ENCODE measurements at places on chromosomes 7 and 10.
A peak's percentile ranks its signal among the peaks of the same experiment; 100 is the strongest.

DNA sequence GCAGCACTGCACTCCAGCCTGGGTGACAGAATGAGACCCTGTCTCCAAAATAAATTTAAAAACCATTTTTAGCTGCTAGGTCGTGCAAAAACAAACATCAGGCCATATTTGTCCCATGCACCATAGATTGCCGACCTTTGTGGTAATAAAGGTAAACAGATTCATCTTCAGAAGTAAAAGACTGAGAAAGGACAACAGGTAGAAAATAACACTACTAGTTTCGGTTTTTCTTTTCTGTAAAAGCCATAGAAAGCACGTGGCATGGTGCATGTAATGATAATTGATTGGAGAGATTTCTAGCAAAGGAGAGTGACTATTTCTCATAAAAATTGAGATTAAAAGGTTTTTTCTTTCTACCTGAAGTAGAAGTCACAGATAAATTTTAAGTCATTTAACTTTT lies 93.9 kb downstream of the DNAH11 start:
- no peak for DNase-seq

DNA sequence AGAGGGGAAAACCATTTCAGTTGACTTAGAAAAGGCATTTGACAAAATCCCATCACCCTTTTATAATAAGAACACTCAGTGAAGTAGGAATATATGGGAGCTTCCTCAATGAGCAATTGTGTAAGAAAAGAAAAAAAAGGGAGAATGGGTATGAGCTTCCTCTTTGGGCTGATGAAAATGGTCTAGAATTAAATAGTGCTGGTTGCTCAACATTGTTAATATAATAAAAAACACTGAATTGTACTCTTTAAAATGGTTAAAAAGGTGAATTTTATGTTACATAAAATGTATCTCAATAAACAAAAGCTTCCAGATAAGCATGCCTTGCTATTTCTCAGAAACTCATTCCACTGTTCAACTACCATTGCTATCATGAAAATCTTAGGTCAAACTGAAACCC lies 40.6 kb downstream of the LRRC17 start:
- DNase-seq: no peak

DNA sequence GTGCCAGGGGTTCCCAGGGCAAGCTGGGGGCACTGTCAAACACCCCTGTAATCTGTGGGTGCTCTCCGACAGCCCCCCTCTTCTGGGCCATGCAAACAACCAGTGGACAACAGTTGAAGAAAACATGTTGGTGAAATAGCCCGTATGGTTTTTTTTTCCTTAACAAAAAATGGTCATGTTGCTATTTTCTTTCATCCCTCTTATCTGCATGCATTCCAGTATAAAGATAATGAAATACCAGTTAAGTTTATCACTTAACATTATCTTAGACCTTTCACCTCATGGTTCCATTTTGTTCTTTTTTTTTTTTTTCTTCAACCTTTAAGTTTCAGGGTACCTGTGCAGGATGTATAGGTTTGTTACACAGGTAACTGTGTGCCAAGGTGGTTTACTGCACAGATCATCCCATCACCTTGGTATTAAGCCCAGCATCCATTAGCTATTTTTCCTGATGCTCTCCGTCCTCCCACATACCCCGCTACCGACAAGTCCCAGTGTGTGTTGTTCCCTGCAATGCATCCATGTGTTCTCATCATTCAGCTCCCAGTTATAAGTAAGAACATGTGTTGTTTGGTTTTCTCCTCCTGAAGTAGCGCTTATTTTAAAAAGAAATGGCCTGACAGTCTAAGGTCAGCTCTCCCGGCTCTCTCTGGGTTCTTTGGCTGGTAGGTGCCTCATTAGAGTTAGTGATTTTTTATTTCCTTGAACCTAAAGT lies 110.1 kb downstream of the NRP1 start:
- DNase-seq: no peak

GRCh38 chr10:96305019-96305418 lies 785 bp downstream of the DNTT start:
- DNase-seq: no peak

DNA sequence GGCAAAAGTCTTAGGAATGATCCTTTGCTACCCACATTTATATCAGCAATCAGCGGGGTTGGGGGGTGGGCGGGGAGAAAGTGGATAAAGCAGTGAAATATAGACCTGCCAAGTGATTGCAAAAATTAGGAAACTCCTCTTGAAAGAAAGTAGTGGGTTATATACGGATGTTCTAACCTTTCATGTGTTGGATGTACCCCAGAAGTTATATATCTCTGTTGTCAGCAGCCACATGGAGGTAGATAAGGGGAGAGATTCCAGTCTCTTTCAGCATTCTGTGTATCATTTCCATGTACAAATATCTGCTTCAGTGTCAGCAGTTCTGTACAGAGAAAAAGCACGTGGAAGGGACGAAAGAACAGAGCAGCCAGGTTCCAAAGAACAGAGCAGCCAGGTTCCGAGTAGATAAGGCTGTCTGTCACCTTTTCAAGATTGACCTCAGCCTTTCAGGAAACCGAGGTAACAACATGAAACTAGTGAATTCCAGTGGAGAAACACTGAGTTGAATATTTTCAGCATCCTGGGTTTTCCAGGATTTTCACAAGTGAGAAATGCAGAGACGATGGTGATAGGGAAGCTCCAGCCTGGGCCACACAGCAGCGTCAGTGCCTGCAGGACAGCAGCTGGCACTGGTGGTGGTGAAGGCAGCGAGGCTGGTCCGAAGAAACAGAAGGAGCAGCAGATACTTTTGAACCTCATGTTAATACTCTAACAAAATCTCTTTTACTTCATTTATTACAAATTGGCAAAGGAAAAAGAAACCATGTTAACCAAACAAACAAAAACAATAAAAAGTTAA lies 212.3 kb downstream of the C7orf25 start:
- no peak for DNase-seq

GRCh38 chr10:63430091-63430998 lies 35.4 kb downstream of the JMJD1C start:
- DNase-seq: no peak

GRCh38 chr7:149809215-149809614 lies 29.0 kb upstream of the ZNF862 start:
- DNase-seq: no peak

DNA sequence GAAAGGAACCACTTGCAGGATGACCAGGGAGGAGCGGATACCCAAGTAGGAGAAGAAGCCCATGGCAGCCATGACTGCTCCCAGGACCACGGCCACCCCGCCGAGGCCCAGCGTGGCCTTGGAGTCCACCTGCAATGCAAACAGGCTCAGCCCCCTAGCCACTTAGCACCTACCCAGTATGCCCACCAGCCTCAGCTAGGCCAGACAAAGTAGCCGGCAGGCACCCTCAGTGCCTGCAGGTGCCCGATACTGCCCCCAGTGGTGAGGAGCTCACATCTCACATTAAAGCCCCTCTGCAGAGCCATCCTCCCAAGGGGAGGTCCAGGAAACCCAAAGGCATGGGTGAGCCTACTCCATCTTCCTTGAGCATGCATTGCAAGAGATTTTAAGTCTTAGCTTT lies 6.6 kb downstream of the NPC1L1 start:
- no peak for DNase-seq

DNA sequence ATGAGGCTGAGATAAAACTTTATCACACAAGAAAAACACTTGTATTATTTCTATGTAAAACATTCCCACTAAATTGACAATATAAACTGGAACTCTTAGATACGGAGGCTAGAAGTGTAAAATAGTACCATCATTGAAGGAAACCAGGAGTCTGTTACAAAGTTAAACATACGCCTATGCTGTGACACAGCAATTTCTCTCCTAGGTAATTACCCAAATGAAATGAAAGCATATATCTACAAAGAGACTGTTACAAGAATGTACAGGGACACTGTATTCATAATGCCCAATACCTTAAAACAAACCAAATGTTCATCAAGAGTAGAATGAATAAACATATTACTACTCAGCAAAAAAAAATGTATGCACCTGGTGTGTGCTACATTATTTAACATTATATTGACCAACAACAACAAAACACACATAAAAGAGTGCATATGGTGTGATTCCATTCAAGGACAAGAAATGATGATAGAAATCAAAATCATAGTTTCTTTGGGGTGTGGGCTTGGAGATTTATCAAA lies 33.2 kb upstream of the ELAPOR2 start:
- no peak for DNase-seq

GRCh38 chr10:57221674-57222073 lies 860.6 kb upstream of the ZWINT start:
- DNase-seq: no peak

DNA sequence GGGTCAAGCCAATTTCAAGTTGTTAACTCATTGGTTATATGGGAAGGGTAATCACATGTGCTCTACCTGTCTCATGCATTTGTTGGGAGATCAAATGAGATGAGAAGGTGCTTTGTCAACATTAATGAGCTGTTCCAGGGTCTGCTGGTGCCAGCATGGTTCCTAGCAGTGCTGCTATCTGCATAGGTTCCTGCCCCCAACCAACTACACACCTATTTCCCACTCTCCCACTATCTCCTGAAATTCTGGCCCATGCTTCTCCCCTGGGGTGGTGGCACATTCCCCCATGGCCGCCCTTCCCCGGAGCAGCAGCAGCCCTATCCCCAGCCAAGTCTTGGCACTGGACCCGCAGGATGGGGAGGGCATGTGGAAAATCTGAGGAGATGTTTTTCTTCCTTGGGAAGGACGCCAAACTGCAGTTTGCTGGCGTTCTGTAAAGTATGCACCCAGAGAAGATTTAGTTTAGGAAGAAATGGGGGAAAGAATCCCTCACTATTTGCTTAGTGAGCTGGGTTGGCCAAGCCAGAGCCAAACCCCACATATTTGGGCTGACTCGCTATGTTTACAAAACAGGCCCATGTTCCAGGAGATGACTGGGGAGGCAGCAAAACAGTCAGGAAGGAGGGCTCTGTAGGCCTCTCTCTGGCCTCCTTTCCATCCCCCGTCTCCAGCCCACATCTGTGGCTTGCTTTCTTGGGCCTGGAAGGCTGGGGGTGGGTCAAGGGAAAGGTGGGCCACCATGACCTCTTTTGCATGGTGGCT lies 42.5 kb downstream of the PPP1R3C start:
- no peak for DNase-seq

DNA sequence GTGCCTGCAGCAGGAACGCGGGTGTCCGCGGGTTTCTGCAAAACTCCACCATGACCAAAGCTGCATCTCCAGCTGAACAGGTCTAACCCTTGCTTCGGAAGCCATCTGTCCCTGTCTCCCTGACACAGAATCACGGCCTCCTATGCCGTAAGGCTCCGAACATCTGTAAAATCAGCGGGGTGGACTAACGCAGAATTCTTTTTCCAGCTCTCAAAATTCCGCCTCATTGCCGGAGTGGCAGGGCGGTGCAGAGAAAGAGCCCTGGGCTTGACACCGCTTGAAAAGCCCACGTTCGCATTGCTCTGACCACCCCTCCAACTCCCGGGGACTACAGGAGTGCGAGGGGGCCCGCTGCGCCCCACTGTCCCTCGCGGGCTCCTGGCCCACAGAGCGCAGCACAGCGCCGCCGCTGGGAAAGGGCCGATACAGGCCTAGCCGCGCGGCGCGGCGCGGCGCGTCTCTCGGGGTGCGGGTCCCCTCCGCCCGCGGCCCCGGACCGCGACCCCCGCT lies 409 bp downstream of the DNMBP start:
- DNase-seq: no peak

DNA sequence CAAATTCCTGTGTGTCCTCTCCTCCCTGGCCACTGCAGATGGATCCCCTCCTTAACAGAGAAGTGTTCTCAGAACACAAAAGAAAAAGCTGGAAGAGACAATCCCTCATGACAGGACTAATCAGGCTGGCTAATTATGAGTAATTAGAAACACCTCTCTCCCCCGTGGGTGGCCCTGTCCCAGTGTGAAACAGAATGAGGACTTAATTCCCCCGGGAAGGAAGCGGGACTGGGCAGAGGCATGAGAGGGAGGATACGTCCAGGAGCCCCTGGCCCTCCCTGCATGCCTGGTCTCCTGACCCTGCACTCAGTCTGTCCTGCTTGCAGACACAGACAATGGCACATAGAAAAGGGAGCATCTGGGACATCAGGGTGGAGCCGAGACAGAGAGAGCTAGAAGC lies 7.6 kb upstream of the ADCYAP1R1 start:
- DNase-seq: no peak

DNA sequence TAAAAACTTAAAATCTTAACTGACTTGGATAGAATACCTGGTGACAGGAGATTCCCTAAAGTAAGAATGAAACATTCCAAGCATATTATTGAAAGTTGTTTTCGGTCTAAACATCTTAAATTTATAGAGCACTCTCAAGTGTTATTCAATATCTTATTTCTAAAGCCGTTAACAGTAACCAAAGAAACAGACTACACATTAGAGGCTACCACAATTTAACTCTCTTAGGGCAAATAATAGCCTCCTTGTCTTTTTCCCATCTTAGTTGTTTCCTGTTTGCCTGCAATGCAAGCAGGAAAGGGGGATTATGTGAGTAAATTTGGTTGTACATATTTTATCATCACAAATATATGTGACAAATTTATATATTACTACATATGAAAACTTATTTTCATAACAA lies 31.4 kb downstream of the NAPEPLD start:
- no peak for DNase-seq

DNA sequence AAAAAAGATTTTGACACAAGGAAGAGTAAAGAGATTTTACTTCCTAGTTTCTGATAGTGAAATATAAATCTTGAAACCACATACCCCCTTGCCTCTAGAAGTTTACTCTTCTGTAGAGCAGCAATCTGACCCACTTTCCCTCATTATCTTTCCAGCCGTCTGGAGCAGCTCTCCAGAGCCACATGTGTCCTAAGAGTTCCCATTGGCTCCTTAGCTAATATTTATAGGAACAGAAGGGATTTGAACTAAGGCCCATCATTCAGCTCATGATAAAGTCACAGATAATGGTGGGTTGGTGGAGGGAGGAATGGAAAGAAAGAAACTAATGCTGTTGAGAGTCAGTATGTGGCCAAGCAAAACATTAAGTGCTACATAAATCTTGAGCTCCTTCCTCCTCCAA lies 121.8 kb downstream of the INHBA start:
- DNase-seq: no peak

- DNase-seq: no peak
Measured at GRCh38 chr10:95741807-95742467, 14.0 kb upstream of the ENTPD1 start.

GRCh38 chr7:28528899-28529298 lies 116.6 kb downstream of the CREB5 start:
- DNase-seq: no peak

DNA sequence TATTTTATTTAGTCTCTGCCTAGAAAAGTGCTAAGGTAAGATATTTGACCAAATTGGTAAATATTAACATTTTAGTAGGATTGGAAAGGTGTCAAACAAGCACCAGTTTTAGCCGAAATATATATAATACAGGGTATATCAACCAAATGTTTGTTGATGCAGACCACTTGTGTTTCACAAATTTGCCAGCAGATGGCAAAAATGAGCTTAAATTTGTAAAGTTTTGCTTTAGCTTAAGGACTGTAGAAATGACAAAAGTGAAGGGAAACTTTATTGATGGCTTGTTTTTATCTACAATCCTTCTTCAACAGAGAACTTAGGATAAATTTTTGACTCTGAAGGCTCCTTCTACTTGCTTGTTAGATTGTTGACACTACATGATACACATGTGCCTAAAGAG lies 4.8 kb upstream of the POLR1F start:
- peak; percentile 2 for DNase-seq

GRCh38 chr10:35898716-35899440 lies 256.8 kb upstream of the FZD8 start:
- DNase-seq: no peak

GRCh38 chr10:59270492-59270891 lies 91.9 kb downstream of the FAM13C start:
- DNase-seq: no peak
